Colonic mucosa (tissue), 4 donors: ENCODE measurements at places on chromosomes 6 and 20. TPM values are rescaled to one million over a fixed set of nuclear protein-coding genes. Genes with fewer than 3 reads are reported as not detected.

- no peaks in the 10 kb centered on the region for H3K4me1 ChIP-seq
- no peak overlapping the region for H3K4me3 ChIP-seq
- no peaks in the 10 kb centered on the region for H3K36me3 ChIP-seq
- H3K27me3 ChIP-seq: no peaks in the 10 kb centered on the region
These were observed 101.3 kb upstream of the ESR1 start for GRCh38 chr6:151705993-151706733.

The HLA-DRB5 gene
- 4.8 TPM for total RNA-seq

The HTR1B gene
- 0.32 TPM for total RNA-seq

- H3K27ac ChIP-seq: no peak overlapping the region
- H3K27me3 ChIP-seq: no peaks in the 10 kb centered on the region
- no peaks in the 10 kb centered on the region for H3K4me1 ChIP-seq
These were observed 3.6 kb upstream of the KIF25 start for GRCh38 chr6:167993831-167994230.
